ENCODE measurements at places on chromosomes 2 and 18.

DNA sequence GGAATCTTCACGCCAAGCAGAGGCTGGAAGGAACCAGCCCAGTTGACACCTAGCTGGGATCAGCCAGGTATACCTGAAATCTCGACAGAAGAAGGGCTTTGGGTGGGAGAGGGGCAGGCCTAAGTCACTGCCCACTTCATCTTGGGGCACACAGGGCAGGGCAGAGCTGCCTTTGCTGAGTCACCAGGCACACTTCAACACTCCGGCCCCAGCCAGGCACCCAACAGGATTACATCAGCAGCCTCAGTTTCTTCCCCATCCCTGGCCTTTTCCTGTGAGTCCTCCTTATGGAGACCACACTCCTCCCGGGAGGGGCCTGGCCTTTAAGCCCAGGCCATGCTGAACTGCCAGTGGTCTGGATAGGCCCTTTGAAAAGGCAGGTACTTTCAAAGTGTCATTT lies 201.7 kb upstream of the HS6ST1 start:
- no peak for DNase-seq

- peak; percentile 12 for DNase-seq
These were observed 199.9 kb downstream of the BCL2 start for GRCh38 chr18:63119647-63120046.

GRCh38 chr2:167950571-167950970 lies 296.8 kb downstream of the STK39 start:
- no peak for DNase-seq

DNA sequence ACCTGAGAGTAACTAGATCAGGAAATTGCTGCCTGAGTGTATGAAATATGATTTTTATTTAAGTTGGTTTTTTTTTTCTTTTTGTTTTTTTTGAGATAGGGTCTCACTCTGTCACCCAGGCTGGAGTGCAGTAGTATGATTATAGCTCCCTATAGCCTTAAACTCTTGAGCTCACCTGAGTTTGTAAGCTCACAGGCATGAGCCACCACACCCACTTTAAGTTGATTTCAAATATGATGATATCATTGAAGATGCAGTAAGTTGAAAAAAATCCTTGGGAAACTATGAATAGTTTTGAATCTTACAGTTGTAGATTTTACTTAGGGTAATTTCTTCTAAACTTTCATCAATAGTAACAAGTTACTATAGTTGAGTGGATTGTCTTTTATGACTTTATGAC lies 234.7 kb downstream of the ZNF407 start:
- DNase-seq = no peak

- DNase-seq = no peak
These were observed 210.3 kb upstream of the GCFC2 start for GRCh38 chr2:75920859-75921551.

All from EL (cell line).